ENCODE measurements at places on chromosomes 13 and 19.

DNA sequence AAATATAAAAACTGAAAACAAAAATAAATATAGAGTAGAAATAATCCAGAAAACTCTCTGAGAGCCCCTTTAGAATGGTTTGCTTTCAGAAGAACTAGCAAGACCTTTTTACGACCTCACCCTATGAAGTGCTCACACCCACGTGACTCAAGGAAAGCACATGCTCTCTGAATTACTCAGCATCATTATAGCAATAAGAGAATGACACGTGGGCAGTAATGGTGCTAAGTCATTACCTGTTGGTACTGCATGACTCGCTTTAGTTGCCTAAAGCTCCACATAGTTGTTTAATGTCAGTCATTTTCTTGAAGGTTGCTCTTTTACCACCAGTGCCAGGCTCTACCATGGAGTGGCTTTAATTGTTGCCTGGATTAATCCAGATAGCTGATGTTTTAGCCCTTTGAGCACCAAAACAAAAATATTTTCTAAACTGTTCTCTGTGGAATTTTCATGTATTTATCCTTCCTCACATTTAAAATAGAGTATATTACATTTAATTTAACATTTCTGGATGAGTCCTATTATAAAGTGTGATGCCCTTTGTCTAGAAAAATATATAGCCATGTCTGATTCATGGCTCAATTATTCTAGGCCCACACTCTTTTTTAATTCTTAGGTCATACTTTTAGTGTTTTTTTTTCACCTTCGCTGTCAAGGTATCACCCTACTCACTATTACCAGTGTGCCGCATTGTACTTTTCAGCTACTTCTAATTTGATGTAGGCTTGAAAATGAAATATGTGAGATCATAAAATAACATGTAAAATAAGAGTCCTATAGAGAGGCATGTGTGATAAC lies 56.8 kb downstream of the THSD1 start:
- DNase-seq: no peak

DNA sequence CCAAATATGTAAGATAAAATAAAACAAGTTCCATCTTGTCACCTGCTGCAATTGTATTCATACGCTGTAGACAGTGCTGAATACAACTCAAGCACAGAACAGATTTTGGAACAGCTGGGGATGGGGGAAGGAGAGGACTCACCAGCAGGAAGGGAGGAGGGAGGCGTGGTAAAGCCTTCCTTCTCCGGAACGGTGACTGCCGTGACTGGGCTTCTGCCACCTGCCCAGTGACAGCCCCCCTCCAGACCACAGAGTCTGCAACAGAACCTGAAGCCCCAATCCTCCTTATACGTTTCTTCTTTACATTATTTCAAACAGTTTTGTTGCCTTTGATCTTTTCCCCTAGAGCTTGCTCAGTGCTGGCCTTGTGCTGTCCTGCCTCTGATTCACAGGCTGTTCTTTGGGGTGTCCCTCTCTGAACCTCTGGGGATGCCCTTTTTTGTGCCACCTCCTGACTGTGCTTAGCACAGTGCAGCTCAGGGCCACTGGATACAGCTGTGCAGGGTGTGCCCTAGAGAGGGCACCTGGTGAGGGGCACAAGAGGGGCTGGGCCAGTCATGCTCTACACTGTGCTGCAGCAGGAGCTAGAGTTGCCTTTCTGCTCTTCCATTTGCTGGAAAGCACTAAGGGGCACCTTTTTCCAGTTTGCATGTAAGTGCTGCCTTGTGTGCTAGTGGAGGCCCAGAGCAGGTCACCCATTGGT lies 213.0 kb downstream of the ZIC5 start:
- no peak for DNase-seq

- no peak for DNase-seq
Observed at GRCh38 chr13:42524487-42525034, 49.4 kb upstream of the TNFSF11 start.

DNA sequence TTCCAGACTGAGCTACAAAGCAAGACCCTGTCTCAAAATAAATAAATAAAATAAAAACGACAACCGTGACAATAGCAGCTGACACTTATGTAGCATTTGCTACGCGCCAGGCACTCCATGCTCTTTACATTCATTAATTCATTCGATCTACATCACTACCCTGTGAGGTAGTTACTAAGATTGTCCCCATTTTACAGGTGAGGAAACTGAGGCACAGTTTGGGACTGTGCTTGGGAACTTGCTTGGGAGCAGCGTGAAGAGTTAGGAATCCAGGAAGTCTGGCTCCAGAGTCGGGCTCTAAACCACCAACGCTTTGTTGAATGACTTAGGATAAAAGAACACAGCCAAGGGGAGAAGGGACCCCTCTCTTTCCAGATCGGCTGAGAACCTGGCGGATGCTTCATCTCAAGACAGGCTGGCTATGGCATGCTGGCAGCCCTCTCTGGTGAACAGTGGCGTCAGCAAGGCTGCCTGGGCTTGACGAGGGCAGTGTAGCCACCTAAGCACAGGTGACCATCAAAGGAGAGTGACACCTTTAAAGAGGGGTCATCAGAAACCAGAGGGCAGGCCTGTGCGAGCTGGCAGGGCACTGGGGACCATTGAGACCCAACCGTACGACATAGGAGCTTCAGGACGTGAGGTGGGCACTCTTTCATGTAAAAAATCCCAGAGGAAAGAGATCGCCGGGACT lies 591 bp downstream of the DOHH start:
- DNase-seq: no peak

- no peak for DNase-seq
Observed at GRCh38 chr13:111923991-111924677, 142.8 kb upstream of the SOX1 start.

- no peak for DNase-seq
Observed at GRCh38 chr19:44948237-44948636, 2.4 kb downstream of the APOC2 start.

GRCh38 chr13:110268061-110268460 lies 38.9 kb downstream of the COL4A1 start:
- no peak for DNase-seq

GRCh38 chr13:21530656-21531055 lies 71.6 kb upstream of the ZDHHC20 start:
- no peak for DNase-seq

- no peak for DNase-seq
Observed at GRCh38 chr13:110405597-110406450, 98.7 kb downstream of the COL4A2 start.

GRCh38 chr19:5369962-5370367 lies 29.4 kb upstream of the PTPRS start:
- no peak for DNase-seq

- no peak for DNase-seq
Observed at GRCh38 chr13:50941146-50941545, 31.6 kb downstream of the RNASEH2B start.

DNA sequence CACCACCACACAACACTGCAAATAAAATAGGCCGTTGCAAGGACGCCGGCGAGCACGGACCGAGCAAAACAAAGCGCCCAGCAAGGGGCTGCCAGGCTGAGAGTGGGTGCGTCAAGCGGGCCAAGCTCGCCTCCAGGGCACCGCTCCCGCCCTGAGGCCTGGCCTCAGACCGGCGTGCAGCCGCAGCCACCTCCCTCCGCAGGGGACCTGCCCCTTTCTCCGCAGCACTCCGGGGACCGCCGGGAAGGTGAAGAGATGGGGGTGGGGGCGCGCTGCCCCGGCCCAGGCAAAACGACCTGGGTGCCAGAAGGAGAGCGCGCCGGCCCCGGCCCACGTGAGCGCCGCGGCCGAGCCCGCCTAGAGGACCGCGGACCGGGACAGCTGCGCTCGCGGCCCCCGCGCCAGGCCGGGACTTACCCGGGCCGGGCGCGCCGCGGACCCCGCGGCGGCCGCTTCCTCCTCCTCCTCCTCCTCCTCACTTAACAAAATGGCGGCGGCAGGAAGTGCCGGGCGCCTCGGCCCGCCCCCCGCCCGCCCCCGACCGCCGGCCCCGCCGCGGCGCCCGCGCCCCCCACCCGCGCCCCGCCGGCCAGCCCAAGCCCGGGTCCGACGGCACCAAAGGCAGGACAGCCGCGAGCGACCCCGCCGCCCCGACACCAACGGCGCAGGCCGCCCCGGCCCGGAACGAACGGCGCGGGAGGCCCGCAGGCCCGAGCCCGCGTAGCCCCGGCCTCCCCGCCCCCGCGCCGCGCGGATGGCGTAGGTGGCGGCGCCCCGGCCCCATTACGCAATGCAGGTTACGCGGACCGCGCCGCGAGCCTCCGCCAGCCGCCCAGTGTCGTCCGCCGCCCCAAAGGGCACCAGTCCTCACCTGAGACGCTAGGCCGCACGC lies 674 bp downstream of the BRD4 start:
- peak; percentile 26 for DNase-seq

DNA sequence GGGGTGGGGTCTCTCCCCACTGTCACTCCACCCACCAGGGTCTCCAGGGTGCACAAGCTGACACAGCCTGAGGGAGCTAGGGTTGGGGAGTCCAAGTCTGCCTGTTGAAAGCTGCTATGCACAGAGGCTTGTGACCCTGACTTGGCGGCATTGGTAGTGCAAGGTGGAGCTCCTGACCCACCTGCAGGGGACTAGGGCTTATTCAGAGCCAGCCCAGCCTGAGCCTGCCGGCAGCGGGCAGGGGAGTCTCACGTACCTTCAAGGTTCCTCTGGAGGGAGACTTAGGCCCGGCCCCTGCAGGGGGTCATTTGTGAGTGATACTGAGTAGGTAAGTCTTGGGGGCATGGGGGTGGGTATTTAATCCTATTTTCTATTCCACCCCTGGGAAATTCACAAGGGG lies 4.7 kb downstream of the KCTD15 start:
- no peak for DNase-seq

- no peak for DNase-seq
Observed at GRCh38 chr13:99217461-99218110, 16.9 kb downstream of the UBAC2 start.

DNA sequence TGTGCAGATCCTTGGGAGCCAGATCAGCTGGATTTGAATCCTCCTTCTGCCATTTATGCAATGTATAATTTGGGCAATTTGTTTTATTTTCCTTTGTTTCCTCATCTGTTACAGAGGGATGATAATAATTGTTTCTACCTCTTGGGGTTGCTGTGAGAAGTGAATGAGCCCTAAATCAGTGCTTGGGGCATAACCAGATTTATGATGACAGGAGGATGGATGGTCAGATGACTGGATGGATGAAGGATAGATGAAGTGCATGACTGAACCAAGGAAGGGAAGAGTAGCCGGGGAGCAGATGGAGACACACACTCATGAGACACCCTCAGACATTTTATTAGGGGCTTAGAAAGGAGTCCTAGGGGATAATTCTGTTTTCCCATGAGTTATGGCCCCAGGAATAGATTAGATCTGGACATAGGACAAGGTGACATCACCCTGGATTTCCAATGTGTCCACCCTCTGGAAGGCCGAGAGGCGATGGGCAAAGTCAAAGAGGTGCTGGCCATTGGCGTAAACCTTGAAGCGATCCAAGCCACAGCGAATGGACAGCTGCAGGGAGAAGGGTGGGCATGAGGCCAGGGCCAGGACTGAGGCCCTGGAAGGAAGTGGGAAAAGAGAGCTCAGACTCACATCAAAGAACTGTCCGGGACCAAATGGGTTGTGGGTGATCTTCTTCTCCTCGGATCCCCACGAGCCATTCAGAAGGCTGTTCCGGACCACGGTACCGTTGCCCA lies 11.2 kb downstream of the LGALS4 start:
- no peak for DNase-seq

DNA sequence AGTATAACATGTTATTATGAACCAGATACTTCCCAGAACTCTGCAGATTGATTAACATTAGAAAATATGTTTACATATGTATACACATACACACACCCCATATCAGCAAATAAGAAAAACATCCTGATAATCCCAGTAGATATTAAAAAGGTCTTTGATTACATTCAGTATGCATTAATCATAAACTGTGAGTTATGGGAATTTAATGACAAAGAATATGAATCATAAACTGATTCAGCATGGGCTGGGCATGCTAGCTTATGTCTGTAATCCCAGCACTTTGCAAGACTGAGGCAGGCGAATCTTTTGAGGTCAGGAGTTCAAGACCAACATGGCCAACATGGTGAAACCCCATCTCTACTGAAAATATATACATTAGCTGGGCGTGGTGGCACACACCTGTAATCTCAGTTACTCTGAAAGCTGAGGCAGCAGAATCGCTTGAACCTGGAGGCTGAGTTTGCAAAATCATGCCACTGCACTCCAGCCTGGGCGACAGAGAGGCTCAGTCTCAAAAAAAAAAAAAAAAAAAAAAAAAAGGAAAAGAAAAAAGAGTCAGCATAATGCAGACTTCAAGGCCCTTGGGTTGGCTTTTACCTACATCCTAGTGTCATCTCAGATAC lies 581.9 kb upstream of the PRR20A start:
- no peak for DNase-seq

- DNase-seq: no peak
Observed at GRCh38 chr19:52638601-52639000, 446 bp upstream of the ZNF83 start.

DNA sequence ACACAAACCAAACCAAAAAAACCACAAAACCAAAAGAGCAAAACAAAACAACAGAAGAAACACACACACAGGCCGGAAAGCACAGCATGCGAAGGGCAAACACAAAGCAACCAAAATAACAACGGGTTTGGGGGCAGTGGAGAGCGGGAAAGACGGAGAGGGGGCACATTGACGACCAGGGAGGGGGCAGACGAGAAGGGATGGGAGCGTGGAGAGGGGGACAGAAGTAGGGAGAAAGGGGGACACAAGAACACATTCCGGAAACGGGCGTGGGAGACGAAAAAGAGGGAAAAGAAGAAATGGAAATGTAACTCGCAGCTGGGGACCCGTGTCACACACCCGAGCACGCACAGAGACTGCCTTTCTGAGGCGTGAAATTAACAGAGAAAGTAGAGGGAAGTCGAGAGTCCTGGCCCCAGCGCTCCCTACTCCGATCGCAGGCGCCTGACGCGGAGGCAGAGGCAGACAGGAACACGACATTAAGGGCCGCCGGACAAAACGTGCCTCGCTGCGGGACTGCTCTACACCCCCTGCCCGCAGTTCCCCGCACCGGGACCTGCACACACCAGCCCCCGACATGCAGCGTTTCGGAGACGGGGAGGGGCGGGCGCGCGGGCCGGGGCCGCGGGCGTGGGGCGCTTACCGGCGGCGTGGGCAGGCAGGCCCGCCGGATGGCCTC lies 652 bp downstream of the POU4F1 start:
- DNase-seq: no peak

DNA sequence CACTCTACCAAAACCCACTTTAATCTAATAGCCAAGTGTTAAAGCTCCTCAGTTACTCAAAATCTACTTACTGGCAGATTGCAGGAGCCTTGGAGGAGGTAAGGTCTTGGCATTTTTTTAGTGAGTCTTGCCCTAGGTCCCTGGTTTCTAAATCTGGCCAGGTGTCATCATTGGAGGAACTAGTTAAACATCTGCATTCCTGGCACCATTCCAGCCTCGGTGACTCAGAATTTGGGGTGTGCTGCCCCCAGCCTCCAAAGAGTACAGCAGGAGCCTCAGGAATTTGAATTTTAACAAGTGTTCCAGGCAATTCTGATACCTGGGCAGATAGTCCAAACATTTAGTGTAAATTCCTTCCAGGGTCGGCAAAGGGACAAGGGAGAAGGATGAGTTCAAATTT lies 37.4 kb downstream of the KLF5 start:
- DNase-seq: no peak

- no peak for DNase-seq
Observed at GRCh38 chr19:32404933-32405430, 588 bp upstream of the DPY19L3 start.

GRCh38 chr19:50497022-50497405 lies 14.0 kb downstream of the JOSD2 start:
- no peak for DNase-seq

Measured in activated CD4-positive, CD25-positive, alpha-beta regulatory T cell treated with anti-CD3 and anti-CD28 coated beads, Interleukin-2, amount 50 U/mL, for 16 hours (primary cell).